ENCODE measurements at places on chromosomes 3 and 15.

- H3K36me3 ChIP-seq = no peaks in the 10 kb centered on the region
- peaks cover 62% of the 10 kb centered on the region for H3K27me3 ChIP-seq
- H3K27ac ChIP-seq = no peak overlapping the region
Measured at GRCh38 chr15:89492111-89492641, 4.2 kb downstream of the RHCG start.

DNA sequence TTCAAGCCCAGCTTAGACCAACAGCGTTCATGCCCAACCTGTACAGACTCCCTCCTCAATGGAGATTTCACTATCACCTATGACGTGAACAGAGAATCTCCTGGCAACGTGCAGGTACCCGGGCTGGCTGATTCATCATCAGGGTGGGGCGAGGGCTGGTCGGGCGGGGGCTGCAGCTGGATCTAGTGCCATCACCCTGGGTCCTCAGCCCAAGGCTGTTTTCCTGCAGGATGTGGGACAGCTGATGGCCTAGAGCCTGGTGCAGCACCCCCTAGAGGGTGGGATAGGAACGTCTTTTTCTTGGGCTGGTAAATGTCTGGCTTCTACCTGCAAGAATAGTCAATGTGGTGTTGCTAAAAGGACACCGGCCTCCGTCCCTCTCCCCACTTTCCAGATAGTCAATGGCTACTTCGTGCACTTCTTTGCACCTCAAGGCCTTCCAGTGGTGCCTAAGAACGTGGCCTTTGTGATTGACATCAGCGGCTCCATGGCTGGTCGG is 4.4 kb downstream of the ITIH3 start:
- peak; percentile 11 for DNase-seq
- H3K4me1 ChIP-seq = no peaks in the 10 kb centered on the region
- no peak overlapping the region for H3K27ac ChIP-seq
- no peak overlapping the region for H3K4me3 ChIP-seq

DNA sequence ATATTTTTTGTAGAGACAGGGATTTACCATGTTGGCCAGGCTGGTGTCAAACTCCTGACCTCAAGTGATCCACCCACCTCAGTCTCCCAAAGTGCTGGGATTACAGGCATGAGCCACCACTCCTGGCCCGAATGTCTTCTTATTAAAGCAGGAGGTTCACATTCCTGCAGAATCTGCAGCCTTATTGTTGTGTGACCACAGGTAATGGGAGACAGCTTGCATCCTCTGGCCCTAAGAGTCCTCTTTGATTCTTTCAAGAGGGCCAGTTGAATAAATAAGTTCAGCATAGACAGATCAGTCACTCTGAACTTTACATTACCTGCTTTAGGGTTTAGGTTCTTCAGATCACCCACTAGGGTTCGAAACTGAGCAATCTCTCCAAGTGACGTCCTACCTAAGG is 172.9 kb upstream of the TOPAZ1 start:
- H3K27ac ChIP-seq = no peak overlapping the region
- no peak for DNase-seq
- no peak overlapping the region for H3K4me3 ChIP-seq
- no peaks in the 10 kb centered on the region for H3K36me3 ChIP-seq

- H3K4me3 ChIP-seq = peak overlapping the region; percentile 75
- peaks cover 2% of the 10 kb centered on the region for H3K36me3 ChIP-seq
- no peak for DNase-seq
- peaks cover 80% of the 10 kb centered on the region for H3K27me3 ChIP-seq
Measured at GRCh38 chr15:40930430-40931299, 1.5 kb downstream of the DLL4 start.

- peaks cover 17% of the 10 kb centered on the region for H3K27me3 ChIP-seq
- H3K4me3 ChIP-seq = no peak overlapping the region
- H3K27ac ChIP-seq = no peak overlapping the region
- H3K36me3 ChIP-seq = no peaks in the 10 kb centered on the region
- no peaks in the 10 kb centered on the region for H3K4me1 ChIP-seq
Measured at GRCh38 chr3:134357914-134358811, 16.1 kb downstream of the AMOTL2 start.

GRCh38 chr3:150673966-150674365 is 29.8 kb downstream of the ERICH6 start:
- H3K27me3 ChIP-seq = no peaks in the 10 kb centered on the region
- no peak overlapping the region for H3K4me3 ChIP-seq
- H3K36me3 ChIP-seq = peaks cover 5% of the 10 kb centered on the region
- no peaks in the 10 kb centered on the region for H3K4me1 ChIP-seq
- DNase-seq = no peak
- H3K27ac ChIP-seq = no peak overlapping the region

GRCh38 chr3:112010636-112011035 is 11.9 kb downstream of the TAGLN3 start:
- DNase-seq = no peak
- H3K4me3 ChIP-seq = no peak overlapping the region
- no peaks in the 10 kb centered on the region for H3K27me3 ChIP-seq
- no peak overlapping the region for H3K27ac ChIP-seq
- H3K36me3 ChIP-seq = no peaks in the 10 kb centered on the region

DNA sequence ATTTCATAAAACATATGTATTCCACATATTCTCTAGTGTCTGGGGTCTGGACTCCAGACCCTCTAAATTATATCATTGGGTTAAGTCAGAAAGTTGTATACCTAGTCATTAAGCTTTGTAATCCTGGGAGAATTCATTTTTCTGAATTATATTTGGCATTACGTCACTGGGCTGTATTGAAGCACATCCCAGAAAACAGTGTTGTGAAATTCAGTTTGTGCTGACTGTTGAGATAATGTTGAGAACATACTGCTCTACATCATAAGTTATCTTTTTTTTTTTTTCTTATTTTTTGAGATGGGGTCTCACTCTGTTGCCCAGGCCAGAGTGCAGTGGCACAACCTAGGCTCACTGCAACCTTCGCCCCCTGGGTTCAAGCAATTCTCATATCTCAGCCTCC is 153.1 kb upstream of the STT3B start:
- H3K4me3 ChIP-seq = no peak overlapping the region
- no peak overlapping the region for H3K27ac ChIP-seq
- no peaks in the 10 kb centered on the region for H3K36me3 ChIP-seq
- DNase-seq = no peak

- H3K4me1 ChIP-seq = peaks cover 12% of the 10 kb centered on the region
- DNase-seq = no peak
- H3K36me3 ChIP-seq = no peaks in the 10 kb centered on the region
- H3K4me3 ChIP-seq = no peak overlapping the region
Measured at GRCh38 chr3:141011997-141012262, 39.2 kb upstream of the SPSB4 start.

DNA sequence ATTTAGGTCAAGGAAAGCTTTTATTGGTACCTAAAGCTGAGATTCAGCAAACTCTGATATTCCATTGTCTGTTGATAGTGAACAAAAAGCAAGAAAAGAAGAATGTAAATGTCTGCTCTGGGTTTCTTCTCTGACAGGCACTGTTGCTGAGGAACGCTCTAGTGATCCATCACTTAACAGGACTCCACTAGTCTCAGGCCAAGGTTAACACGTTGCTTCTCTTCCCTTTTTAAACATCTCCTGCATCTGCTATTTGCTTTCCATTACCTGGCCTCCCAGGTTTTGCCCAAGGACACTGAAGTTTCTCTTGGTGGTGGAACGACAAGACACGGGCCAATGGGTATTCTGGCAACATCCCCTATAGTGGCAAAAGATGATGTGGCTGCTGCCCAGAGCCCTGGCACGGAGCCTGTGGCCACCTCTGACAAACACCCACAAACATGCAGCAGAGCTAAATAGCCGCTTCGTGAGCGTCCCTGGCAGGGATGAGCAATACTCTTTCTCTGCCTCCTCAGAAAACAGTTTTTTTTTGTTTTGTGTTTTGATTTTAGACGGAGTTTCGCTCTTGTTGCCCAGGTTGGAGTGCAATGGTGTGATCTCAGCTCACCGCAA is 97.8 kb upstream of the AKAP13 start:
- H3K4me1 ChIP-seq = no peaks in the 10 kb centered on the region
- H3K27ac ChIP-seq = no peak overlapping the region
- peaks cover under 1% of the 10 kb centered on the region for H3K27me3 ChIP-seq
- no peak overlapping the region for H3K4me3 ChIP-seq

DNA sequence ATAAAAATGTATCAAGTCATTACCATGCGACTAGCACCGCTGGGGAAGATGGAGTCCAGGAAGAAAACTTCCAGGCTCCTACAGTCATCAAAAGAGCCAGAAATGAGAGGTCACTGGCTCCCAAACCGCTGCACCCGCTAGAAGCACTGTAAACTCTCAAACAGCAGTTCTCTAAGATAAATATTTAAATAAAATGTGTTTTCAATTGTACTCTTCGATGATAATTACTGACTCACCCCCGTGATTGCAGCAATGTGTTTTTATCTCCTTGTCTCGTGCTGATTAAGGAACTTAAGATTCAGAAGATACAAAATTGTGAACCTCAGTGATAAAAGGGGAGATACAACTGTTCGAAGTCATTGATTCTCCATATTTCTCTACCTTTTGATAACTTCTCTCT is 45.8 kb upstream of the FOXP1 start:
- no peak for DNase-seq
- H3K4me3 ChIP-seq = no peak overlapping the region
- no peaks in the 10 kb centered on the region for H3K4me1 ChIP-seq
- no peaks in the 10 kb centered on the region for H3K27me3 ChIP-seq
- no peaks in the 10 kb centered on the region for H3K36me3 ChIP-seq

DNA sequence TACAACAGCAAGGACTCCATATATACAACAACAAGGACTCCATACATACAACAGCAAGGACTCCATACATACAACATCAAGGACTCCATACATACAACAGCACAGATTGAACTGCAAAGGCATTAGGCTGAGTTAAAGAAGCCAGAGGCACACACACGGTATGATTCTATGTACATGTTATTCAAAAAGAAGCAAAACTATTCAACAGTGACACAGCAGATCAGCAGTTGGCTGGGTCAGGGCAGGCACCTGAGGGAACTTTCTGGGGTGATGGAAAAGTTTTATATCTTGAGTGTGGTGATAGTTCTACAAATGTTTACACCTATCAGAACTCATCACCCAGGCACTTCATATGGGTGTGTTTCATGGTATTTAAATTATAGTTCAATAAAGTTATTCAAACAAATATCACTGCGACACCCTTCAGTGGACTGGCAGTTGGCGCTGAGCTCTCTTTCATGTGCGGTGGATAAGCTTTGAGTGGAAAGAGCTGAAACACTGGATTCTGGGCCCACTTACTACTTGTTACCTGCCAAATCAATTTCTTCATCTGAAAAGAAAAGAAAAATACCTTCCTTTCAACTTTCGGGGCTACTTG is 28.0 kb downstream of the RFTN1 start:
- H3K4me1 ChIP-seq = peaks cover 39% of the 10 kb centered on the region
- H3K4me3 ChIP-seq = no peak overlapping the region
- H3K36me3 ChIP-seq = peaks cover 12% of the 10 kb centered on the region
- H3K27ac ChIP-seq = peak overlapping the region; percentile 57
- no peaks in the 10 kb centered on the region for H3K27me3 ChIP-seq
- DNase-seq = no peak

DNA sequence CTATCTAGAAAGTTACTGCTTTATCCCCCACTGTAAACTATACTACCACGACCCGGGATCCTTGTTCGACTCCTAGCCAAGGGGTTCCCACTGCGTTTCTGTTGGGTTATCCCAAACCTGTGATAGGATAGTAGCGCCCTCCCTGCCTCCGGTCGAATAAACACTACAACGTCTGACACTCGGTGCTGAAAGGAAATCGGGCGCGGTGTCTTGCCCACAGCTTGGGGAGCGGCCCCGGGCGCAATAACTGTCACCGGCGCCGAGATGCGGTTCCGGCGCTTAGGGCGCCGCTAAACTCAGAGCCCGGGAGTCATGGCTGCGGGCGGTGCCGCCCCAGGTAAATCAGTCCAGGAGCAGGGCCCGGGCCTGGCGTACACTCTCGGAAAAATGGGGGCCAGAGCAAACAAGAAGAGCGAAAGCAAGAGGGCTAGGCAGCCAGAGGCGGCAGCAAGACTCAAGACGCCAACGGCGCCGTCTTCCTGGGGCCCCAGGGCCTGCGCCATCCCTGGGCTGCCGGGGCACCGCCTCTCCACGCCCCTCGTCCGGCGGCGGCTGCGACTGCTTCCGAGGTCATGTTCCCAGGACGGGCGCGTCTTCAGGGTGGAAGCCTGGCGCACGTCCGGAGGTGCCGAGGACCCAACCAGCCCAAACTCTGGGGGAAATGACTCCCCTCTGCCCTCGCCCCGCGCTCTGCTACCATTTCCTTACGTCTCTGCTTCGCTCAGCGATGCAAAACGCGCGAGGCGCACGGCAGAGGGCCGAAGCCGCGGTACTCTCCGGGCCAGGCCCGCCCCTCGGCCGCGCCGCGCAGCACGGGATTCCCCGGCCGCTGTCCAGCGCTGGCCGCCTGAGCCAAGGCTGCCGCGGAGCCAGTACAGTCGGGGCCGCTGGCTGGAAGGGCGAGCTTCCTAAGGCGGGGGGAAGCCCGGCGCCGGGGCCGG is at the start of gene DUT:
Gene DUT, plus strand, starts transcription at position 575 of the 941 bp plus-strand sequence. Its CDS starts 87 bp downstream, at position 662.
- H3K4me3 ChIP-seq = peak within 1 kb of the TSS; percentile 96
- peak; percentile 67 for DNase-seq
- peak within 1 kb of the TSS; percentile 98 for H3K27ac ChIP-seq
- no peaks in the 10 kb centered on the region for H3K27me3 ChIP-seq
- H3K36me3 ChIP-seq = peaks cover 30% of the 10 kb centered on the region

DNA sequence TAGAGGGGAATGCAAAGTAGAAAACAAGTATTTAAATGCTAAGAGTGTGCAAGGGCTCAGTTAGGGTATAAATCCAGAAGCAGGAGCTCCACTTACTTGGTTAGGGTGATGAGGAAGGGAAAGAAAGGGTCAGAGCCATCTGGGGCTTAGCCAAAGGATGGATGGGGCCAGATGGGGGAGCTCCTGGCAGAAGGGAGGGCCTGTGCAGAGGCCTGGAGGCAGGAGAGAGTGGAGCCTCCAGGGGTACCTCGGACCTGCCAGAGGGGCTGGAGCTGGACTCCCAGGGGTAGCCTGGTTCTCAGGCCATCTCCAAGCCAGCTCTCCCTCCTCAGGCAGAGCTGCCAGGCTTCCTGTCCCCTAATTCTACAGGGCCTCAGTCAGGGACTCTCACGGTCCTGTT is 506.3 kb downstream of the SHQ1 start:
- no peak overlapping the region for H3K4me3 ChIP-seq
- peaks cover 8% of the 10 kb centered on the region for H3K4me1 ChIP-seq
- no peak overlapping the region for H3K27ac ChIP-seq
- no peaks in the 10 kb centered on the region for H3K36me3 ChIP-seq

GRCh38 chr15:66040211-66040892 is 171.1 kb downstream of the RAB11A start:
- no peaks in the 10 kb centered on the region for H3K4me1 ChIP-seq
- H3K27me3 ChIP-seq = peaks cover 89% of the 10 kb centered on the region

Data from effector memory CD8-positive, alpha-beta T cell (primary cell).